Left kidney (tissue), 8 donors: ENCODE measurements at places on chromosomes 5 and 9.

GRCh38 chr9:131433302-131433854 is 39.5 kb downstream of the PRRC2B start:
- no peak for DNase-seq

DNA sequence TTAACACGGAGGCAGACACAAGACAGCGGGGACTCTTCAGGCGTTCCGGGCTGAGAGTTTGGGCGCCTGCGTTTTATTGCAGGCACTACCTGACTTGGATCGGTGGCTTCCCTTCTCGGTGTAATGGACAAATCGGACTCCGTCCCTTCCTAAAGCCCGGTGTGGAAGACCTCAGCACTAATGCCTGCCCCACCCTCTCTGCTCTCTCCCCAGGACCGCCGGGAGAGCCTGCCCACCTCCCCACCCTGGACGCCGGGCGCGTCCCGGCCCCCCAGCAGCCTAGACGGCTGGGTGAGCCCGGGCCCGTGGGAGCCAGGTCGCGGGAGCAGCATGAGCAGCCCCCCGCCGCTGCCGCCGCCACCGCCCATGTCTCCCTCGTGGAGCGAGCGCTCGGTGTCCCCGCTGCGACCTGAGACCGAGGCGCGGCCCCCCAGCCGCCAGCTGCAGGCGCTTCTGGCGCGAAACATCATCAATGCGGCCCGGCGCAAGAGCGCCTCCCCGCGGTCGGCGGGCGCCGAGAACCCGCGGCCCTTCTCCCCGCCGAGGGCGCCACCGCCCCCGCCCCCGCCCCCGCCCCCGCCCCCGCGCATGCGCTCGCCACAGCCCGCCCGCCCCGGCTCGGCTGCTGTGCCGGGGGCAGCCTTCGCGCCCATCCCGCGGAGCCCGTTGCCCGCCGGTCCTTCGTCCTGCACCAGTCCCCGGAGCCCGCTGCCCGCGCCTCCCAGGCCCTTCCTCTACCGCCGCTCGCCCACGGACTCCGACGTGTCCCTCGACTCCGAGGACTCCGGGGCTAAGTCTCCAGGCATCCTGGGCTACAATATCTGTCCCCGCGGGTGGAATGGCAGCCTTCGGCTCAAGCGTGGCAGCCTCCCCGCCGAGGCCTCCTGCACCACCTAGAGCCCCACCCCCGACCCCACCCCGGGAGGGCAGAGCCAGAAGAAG is 4.6 kb upstream of the MYOZ3 start:
- DNase-seq = peak; percentile 79

GRCh38 chr9:130675396-130675795 is 11.0 kb downstream of the PRDM12 start:
- no peak for DNase-seq

GRCh38 chr9:8838136-8838535 is 1038.6 kb upstream of the DMAC1 start:
- DNase-seq = no peak

DNA sequence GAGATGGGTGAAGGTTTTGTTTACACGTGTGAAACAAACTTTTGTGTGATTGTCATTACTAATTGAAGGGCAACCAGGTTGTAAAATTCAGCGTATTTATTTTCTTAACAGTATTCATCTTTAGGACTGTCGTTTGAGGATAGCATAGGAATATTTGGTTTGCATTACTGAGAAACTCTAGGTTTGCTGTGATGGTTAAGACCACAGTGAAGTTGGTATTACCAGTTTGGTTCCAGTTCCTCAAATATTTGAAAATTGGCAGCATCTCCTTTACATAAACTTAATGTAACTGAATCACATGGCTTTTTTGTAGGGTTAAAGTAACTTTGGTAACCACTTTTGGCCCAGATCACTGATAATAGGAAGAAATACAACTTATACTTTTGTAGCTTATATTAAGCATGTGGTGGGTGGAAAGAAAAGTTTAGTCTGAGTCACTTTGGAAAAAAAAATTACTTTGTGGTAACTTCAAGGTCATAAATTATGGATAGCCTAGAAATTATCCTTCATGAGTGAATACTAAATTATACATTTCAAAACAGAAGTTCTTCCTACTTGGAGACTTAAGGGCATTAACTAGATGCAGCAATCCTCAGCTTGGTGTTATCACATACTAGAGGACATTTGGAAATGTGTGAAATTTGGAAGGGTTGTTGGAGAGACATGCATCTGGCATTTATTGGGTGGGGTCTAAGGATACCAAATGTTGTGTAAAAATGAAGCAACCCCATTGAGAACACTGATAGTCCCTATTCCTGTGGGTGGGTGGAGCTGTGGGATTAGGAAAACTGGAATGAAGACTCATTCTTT is 33.9 kb downstream of the G3BP1 start:
- DNase-seq = no peak

- no peak for DNase-seq
Observed at GRCh38 chr9:116156621-116157314, 3.2 kb downstream of the PAPPA start.

GRCh38 chr5:169260896-169261569 is 39.9 kb downstream of the SLIT3 start:
- DNase-seq = no peak

DNA sequence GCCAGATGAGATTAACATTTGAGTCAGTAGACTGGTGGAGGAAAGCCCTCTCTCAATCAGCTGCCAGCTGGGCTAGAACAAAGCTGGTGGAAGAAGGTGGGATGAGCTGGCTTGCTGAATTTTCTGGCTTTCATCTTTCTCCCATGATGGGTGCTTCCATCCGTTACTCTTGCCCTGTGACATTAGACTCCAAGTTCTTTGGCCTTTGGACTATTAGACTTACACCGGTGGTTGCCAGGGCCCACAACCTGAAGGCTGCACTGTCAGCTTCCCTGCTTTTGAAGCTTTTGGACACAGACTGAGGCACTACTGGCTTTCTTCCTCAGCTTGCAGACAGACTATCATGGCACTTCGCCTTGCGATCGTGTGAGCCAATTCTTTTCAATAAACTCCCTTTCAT is 642.7 kb downstream of the TAF11L14 start:
- no peak for DNase-seq

- no peak for DNase-seq
Observed at GRCh38 chr9:136345281-136346156, 18.0 kb downstream of the DNLZ start.

- no peak for DNase-seq
Observed at GRCh38 chr9:137467161-137467581, 8.0 kb upstream of the NSMF start.

- DNase-seq = no peak
Observed at GRCh38 chr9:136230365-136230764, 15.2 kb downstream of the QSOX2 start.

- DNase-seq = no peak
Observed at GRCh38 chr9:5840788-5841187, 7.9 kb upstream of the ERMP1 start.

DNA sequence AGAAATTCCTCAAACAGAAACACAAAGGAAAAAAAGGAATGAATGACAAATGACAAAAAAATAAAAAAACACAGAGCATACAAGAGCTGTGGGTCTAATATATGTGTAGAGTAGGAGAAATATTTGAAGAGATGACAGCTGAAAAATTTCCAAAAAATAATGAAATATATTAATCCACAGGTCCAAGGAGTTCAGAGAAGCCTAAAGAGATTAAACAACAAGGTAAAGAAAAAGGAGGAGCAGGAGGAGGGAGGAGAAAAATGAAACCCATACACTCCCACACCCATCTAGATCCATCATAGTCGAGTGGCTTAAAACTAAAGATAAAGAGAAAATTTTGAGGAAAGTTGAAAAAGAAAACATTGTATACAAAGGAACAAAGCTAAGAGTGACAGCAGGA is 182.4 kb upstream of the MAP3K1 start:
- DNase-seq = no peak

DNA sequence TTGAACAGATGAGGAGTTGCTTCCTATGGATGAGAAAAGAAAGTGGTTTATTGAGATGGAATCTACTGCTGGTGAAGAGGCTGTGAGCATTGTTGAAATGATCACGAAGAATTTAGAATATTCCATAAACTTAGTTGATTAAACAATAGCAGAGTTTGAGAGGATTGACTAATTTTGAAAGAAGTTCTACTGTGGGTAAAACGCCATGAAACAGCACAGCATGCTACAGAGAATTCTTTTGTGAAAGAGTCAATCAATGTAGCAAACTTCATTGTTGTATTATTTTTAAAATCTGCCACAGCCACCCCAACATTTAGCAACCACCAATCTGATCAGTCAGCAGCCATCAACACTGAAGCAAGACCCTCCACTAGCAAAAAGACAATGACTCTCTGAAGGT is 309.1 kb downstream of the SPOCK1 start:
- DNase-seq = no peak

DNA sequence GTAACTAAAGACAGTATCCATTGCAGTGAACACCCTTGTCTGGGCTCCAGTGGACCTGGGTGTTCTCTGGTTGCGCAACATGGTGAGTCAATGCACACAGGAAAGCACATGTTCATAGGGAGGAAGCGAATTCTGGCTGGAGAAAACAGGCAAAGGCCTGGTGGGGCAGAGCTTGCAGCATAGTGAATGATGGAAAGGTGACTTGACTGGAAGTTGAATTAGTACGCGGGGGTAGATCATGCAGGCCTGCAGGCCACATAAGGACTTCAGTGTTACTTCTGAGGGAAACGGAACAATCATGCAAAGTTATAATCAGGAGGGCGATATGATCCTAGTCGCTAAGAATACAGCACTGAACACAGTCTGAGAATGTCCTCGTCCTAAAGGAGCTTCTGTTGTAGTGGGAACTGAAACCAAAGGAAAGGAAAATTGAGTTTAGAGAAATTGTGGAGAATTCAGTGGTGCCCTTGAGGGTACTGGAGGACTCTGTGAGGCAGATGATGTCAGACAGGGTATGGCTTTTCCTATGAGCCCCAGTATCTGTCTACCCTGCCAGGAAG is 71.9 kb upstream of the RANBP3L start:
- no peak for DNase-seq

- peak; percentile 11 for DNase-seq
Observed at GRCh38 chr5:41510176-41510831, at the start of gene PLCXD3. Gene PLCXD3 (minus strand): TSS chr5:41510601. CDS start chr5:41510526, 75 bp downstream.

DNA sequence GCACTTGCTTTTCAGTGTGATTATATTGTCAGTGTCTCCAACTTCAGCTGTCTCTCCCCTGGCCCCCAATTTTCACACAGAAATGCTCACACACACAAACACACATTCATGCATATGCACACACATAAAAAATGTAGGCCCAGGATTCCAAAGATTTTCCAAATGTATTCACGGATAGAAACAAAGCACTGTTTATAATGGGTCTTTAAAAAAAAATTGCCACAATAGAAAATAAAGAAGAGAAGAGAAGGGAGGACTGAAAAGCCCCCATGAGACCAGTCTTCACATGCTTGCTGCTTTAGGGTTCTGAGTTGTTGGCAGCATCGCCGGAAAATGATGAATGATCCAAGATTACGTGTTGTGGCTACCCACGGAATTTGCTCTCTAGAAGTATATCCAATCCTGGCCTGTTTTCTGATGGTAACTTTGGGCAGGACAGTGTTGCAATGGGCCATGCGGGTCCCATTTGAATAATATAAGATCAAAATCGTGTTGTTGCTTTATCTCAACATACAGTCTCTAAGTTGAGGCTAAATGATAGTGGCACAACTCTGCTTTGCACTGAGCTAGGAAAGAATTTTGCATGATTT is 36.2 kb upstream of the ACO1 start:
- DNase-seq = no peak

DNA sequence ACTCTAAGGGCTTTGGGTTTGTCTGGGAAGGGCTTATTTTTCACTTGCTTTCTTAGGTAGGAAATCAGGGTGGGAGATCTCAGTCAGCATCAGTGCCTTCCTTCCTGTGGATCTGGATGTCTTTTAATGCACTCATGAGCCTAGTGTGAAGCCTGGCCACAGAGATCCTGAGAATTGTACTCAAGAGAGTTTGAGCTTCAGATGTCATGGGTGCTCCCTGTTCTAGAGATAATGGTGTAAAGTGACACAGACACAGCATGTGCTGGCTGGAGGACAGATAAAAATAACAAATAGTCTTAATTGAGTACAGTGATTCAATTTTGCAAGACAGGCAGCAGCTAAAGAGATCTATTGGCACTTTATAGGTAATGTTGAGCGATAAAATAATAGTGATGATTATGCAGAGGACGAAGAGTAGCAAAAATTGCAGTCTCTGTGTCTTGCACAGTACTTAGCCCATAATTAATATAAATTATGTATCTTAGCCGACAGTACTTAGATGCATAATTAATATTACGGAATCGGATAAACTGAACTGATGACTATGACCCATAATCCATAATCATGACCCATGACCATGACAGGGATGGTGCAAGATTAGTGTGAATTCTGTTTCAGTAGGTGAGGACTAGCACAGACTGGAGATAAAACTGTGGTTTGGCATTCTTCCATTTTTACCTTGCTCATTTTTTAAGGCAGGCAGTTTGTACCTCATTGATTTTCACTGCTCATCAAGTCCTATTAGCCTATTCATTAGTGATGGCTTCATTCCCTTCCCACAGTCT is 408.7 kb upstream of the PIK3R1 start:
- DNase-seq = no peak

GRCh38 chr5:50965654-50966375 is 299.4 kb downstream of the PARP8 start:
- no peak for DNase-seq

- DNase-seq = no peak
Observed at GRCh38 chr5:72834924-72835323, 18.5 kb downstream of the TNPO1 start.

- no peak for DNase-seq
Observed at GRCh38 chr5:135263022-135263668, 135.9 kb downstream of the MACROH2A1 start.

DNA sequence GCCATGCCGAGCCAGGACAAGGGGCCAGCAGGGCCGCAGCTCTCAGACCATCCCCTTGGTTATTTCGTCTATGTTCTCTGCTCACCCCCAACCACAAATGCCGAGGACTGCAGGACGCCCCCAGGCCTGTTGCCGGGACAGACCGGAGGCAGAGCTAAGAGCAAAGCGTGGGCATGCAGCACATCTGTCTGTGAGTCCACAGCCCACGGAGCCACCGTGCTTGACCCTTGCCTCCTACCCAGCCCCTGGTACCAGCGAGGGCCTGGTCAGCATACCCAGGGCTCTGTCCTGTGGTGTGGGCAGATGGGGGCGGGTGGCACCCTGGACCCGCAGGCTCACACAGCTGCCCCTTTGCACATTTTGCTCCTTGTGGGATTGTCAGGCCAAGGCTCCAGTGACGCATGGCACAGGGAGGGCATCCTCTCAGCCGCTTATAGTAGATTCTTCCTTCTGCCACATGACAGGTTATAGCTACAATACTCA is 4.7 kb downstream of the BRD3 start:
- no peak for DNase-seq
